Anterior cingulate cortex (tissue), 58 donors: ENCODE measurements at places on chromosomes 5 and 9.

GRCh38 chr9:115606838-115607237, 488.9 kb upstream of the TNC start:
- DNase-seq, result no peak

GRCh38 chr9:112892981-112893380, 2.3 kb upstream of the SLC46A2 start:
- DNase-seq, result no peak

DNA sequence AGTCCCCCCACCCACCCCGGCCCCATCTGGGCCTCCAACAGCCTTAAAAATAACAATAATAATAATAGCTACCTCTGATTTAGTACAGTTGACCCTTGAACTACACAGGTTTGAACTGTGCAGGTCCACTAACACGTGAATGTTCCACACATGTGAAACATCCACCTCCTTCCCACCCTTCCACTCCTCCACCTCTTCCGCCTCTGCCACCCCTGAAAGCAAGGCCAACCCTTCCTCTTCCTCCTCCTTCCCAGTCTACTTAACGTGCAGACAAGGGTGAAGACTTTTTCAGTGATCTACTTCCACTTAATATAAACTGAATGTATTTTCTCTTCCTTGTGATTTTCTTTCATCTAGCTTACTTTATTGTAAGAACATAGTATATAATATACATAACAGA, 10.8 kb downstream of the PDGFRB start:
- no peak for DNase-seq

DNA sequence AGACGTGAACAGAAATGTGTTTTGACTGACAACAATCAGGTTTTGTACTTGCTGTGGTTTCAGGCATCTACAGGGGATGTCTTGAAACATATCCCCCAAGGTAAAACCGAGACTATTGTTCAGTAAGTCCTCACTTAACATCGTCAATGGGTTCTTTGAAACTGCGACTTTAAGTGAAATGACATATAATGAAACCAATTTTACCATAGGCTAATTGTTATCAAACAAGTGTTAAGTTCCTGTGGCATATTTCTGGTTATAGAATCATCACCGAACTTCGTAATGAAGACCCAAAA, 16.4 kb upstream of the OMD start:
- DNase-seq, result no peak

- DNase-seq, result no peak
Observed at GRCh38 chr5:34930462-34930844, 1.1 kb downstream of the DNAJC21 start.

- no peak for DNase-seq
Observed at GRCh38 chr5:155983954-155984353, 343.0 kb upstream of the SGCD start.

DNA sequence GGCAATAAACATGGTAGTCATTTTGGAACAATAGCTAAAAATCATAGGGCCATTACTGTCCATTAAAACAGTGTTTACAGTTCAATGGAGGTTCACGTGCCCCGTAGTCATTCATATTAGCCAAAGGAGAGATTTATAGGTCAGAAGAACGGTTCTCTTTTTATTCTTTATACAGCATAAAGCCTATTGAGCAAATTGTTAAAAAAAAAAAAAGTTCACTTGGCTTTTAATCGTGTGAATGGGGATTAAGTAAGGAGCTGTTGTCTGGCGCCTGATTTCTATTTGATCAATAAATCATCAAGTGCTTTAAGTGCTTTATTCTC, 69.1 kb upstream of the TBCA start:
- no peak for DNase-seq

GRCh38 chr9:84570482-84571154, 98.9 kb upstream of the NTRK2 start:
- no peak for DNase-seq

GRCh38 chr9:109974918-109975276, 194.9 kb downstream of the PALM2AKAP2 start:
- no peak for DNase-seq

- no peak for DNase-seq
Observed at GRCh38 chr5:14125262-14125661, 17.9 kb upstream of the TRIO start.

DNA sequence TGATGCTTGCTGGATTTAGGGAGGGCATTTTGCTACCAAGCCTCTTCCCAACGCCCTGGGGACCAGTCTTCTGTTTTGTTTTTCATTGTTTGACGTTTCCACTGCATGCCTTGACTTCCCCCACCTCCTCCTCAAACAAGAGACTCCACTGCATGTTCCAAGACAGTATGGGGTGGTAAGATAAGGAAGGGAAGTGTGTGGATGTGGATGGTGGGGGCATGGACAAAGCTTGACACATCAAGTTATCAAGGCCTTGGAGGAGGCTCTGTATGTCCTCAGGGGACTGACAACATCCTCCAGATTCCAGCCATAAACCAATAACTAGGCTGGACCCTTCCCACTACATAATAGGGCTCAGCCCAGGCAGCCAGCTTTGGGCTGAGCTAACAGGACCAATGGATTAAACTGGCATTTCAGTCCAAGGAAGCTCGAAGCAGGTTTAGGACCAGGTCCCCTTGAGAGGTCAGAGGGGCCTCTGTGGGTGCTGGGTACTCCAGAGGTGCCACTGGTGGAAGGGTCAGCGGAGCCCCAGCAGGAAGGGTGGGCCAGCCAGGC, 23.0 kb downstream of the PCDHGC5 start:
- DNase-seq, result no peak
